ENCODE measurements at places on chromosomes 3 and 15.
A peak's percentile ranks its signal among the peaks of the same experiment; 100 is the strongest.

DNA sequence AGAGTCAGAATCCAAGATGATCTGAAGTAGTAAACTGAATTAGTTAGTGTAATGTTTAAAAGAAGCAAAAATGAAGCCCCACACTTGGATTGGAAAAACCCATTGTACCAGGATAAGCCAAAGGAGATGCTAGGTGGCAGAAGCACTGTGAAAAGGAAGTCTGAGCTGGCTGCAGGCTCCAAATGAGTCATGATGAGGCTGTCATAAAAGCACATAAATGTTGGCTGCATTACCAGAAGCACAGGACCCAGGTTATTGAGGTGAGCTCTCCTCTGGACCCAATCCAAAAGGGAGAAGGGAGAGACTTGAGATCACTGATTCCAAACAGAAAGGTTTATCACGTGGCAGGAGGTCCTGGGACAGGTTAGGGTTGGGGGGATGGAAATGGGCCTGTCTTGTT lies 3.2 kb upstream of the ACAN start:
- no peak for DNase-seq

- DNase-seq = no peak
Observed at GRCh38 chr3:113606539-113607218, 74.3 kb downstream of the SIDT1 start.

DNA sequence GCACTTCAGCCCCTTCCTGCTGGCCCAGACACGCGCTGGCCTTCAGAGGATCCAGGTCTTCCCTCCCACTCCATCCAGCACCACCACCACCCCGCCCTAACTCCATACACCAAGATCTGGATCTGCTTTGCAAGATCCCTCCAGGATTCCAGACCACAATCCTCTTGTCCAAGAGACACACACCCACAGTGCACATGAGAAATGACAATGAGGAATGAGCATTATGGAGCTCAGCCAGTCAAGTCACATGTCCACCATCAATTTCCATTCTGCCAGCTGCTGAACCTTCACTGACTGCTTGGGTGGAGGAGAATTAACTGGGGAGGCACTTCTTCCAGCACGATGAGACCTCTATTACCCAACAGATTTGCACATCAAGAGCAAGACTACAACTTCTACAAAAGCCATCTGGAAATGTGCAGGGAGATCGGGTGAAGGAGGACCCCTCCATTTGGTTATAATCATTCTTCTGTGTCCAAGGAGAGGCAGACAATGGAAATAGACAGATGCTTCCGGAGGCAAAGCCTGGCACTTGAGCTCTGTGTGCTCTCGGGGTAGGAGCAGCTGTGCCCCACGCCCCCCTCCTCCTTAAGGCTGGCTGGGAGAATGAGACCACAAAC lies 12.3 kb upstream of the SPATA12 start:
- DNase-seq = peak; percentile 81

DNA sequence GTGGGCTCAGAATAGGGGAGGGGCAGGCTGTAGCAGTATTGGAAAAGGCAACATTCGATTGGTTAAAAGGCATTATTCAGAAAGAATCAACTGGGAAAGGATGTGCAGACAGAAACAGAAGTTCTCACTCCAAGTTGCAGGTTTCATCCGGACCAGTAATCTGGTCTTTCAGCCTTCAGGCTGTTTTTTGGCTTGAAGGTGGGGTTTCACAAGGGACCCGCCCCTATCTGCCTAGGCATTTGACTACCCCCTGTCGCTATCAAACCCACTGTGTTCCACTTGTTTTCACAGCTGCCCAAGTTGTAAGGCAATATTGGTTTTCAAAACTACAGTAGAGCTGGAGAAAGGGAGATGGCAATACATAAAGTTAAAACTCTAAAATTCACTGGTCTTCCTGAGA lies 96.9 kb downstream of the VPS8 start:
- no peak for DNase-seq

GRCh38 chr3:42556089-42556632 lies 25.6 kb downstream of the SEC22C start:
- no peak for DNase-seq

DNA sequence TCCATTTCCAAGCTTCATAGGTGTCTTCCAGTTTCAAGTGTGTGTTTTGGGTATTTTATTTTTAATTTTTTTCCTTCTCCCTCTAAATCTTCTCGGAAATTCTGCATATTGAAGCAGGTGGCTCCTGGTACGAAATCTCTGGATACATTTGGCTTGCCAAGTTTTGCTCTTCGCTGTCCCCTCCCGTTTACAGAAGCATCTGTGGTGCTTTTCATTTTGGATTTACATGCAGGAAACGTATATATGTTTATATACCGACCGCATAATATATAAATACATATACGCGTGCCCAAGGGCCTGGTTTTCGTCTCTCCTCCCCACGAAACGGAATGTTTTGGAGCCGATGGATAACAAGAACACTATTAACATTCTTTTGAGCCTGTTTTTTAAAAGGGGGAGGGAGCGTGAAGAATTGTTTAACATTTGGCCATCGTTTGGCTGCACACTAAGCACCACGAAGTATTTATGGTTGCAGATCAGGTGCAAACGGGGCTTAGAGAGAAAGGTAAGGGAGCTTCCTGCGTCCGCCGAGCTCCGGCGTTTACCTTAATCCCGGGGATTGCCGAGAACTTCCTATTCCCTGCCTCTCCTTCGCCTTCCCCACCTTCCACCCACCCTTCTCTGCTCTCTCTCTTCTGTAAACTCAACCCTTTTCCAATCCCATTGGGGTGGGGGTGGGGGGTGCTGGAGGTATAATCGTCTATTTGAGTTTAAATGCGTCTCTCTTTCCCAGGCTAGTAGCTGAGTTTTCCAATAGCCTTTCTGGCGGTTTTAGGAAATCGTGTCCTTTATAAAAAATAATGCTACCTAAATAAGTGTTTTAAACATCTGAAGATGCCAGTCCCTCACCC lies 1.1 kb upstream of the NLGN1 start:
- peak; percentile 18 for DNase-seq

- DNase-seq = no peak
Observed at GRCh38 chr3:71202848-71203533, 380.5 kb downstream of the FOXP1 start.

DNA sequence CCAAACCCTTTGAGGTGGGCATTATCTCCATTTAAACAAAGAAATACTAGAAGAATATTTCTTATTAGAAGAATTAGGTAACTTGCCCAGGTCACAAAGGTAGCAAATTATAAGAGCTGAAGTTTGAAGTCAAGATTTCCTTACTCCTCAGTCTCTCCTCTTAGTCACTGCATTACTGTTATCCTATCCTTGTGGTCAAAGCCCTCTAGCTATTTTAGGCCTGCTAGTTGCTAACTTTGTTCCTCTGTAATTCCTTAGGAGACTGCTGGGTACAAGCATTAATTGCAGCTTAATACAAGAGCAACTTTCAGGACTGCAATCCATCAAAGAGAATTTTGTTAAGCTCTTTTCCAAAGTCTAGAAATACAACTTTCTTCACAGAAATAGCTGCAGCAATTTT lies 528.2 kb downstream of the ZIC1 start:
- no peak for DNase-seq

DNA sequence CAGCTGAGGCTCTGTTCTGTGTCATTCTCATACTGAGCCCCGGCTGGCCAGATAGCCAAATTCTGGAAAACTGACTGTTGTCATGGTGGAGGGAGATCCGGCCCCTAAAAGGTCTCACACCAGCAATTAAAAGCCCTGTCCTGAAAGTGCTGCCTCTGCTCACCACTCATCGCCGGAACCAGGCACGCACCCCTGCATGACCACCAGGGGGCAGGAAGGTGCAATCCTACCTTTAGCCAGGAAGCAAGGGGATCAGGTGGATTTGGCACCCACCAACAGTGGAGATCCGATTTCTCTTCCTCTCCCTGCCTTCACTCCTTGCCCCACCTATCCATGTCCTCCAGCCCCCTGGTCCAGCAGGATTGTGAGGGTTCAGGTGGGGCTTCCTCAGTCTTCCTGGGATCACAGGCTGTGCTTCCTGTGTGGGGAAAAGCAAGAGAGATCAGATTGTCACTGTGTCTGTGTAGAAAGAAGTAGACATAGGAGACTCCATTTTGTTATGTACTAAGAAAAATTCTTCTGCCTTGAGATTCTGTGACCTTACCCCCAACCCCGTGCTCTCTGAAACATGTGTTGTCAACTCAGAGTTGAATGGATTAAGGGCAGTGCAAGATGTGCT lies 16.1 kb upstream of the CACNA2D2 start:
- DNase-seq = peak; percentile 26

GRCh38 chr15:90618330-90619125 lies 88.8 kb downstream of the CRTC3 start:
- peak; percentile 37 for DNase-seq

- DNase-seq = no peak
Observed at GRCh38 chr3:136852180-136852579, 9.8 kb upstream of the NCK1 start.

DNA sequence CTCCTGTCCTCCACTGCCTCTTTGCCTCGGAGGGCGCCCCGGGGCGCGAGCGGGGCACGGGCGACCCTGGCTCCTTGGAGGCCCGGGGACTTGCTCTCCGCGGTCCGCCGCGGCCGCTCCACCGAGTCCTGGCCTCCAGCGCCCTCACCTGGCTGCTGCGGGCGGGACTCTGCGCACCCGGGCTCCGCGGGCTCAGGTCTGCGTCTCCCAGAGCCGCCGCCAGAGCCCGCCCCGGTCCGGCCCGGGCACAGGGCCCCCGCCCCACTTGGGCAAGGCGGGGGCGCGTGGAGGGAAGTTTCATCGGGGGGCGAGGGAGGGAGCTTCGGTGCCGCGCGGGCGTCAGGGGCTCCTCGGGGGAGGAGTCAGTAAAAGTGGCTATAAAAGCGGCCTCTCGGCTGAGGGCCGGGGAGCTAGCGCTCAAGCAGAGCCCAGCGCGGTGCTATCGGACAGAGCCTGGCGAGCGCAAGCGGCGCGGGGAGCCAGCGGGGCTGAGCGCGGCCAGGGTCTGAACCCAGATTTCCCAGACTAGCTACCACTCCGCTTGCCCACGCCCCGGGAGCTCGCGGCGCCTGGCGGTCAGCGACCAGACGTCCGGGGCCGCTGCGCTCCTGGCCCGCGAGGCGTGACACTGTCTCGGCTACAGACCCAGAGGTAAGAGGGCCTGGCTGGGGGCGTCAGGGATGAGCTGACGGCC lies at the start of gene CEMIP:
CEMIP (plus strand) TSS at position 407 of the 694 bp plus-strand sequence. CDS start 94,510 bp downstream, outside the sequence.
- DNase-seq = peak; percentile 57

- DNase-seq = no peak
Observed at GRCh38 chr3:32405711-32406323, 14.2 kb downstream of the CMTM7 start.

GRCh38 chr3:189316296-189317019 lies 144.7 kb downstream of the TPRG1 start:
- DNase-seq = peak; percentile 76

DNA sequence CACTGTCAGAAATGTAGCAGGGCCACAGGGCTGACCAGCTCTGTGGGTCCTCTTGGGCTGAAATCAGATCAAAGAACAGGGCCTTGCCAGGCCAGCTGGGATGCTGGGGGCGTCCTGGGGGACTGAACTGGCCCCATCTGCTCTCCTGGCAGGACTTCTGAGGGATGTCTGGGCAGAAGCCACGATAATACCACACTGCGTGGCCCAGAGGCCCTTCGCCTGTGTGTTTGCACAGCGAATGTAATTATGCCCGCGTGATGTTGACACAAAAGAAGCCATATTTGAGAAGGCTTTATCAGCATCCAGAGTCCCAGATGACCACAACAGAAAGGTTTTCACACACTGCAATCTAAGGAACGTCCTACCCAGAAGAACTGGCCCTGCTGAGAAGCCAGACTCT lies 174.0 kb downstream of the RAB11A start:
- DNase-seq = no peak

- DNase-seq = no peak
Observed at GRCh38 chr15:74365598-74366445, 1.6 kb downstream of the CYP11A1 start.

DNA sequence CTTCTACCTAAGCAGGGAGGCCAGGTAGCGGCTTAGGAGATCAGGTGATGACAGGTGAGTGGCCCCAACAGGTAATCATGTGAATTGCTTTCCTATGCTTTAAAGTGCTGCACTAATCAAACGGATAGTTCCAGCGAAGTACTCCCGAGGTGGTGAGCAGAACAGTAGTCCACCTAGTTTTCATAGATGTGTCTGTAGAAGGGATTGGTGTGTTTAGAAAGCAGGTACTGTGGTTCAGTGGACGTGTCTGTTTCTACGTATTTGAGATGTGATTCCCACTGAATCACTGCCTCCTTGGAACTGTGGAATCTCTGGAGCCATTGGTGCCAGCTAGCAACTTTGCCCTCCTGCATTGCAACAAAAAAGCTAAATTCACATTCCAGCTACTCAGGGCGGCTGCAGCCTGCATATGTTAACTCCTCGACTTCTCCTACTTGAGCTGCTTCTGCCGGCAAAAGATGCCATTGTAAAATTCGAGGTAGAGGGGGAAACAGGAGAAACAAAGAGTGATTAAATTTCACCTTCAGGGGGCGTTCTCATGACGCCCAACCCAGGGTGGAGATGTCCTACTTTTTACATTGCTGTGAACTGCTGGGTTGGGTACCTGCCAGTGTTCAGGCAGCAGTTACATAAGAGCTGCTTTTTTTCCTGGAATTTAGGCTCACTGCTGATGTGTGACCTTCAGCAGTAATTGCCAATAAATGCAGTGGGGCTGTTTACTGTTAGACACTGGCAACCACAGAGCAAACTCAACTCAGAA lies 227.3 kb downstream of the ITPR1 start:
- DNase-seq = no peak

DNA sequence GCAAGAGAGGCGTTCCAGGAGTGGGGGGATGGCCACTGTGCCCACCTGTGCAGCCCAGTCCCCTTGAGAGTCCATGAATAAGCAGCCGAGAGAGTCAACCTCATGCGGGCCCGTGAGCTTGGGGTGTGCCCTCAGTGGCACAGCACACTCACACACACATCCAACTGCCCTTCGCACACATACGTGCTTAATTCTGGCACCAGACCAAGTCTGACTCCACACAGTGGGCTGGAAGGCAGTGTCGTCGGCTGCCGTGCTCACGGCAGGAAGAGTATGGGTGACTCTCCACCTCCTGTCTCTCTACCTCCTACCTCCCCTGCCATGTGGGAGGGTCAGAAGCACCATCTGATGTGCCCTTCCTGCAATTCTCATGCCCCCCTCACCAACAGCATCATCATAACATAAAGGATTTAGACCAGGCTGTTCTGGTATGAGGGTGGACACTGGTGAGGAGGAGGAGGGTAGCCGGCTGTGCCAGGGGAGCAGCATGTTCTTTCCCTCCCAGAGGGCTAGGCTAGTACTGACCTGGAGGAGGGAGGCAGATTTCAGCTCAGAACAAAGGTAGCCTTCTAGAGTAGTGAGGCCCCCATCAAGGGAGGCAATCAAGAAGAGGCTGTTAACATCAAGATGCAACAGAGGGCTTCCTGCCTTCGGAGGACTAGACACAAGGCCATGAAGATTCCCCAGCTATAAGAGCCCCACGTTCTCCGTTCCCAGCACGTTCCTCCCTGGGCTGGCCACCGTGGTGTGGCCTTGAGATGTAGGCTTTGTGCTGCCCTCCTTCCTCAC lies 5.3 kb upstream of the STRA6 start:
- no peak for DNase-seq

DNA sequence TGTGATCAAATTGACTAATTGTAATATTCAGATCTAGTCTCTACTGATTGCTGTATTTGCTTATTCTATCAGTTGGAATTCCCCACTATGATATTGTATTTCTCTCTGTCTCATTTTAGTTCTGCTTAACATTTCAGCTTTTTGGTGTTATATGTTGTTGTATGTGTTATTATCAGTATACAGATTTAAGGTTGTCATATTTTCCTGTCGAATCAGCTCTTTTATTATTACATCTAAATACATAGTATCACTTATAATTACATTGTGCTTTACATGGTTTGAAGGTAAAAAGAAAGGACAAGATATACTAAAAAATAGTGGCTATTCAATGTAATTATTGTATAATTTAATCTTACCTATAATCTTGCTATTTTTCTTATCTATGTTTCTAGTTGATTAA lies 207.3 kb downstream of the LRTM1 start:
- DNase-seq = no peak

- DNase-seq = no peak
Observed at GRCh38 chr3:147422196-147422595, 13.0 kb downstream of the ZIC1 start.
